ENCODE measurements at places on chromosomes 3 and 15. TPM values are rescaled to one million over a fixed set of nuclear protein-coding genes. Genes with fewer than 3 reads are reported as not detected.

DNA sequence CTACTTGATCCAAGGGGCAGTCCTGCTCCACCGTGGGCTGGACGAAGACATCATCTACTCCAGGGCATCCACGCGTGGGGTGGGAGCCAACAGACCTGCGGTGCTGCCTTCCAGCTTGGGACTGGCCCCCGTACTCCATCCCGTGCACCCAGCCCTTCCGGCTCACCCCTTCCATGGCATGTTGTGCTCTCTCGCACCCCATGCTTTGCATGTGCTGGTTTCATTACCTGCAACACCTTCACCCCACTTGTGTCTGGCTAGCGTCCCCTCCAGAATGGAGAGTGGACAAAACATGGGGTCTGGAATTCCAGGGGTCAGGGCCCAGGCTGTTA, 30.2 kb downstream of the SEMA7A start:
- no peak overlapping the region for H3K27ac ChIP-seq
- DNase-seq: no peak
- H3K4me3 ChIP-seq: no peak overlapping the region

- peak; percentile 71 for DNase-seq
- H3K4me1 ChIP-seq: no peaks in the 10 kb centered on the region
- no peaks in the 10 kb centered on the region for H3K27me3 ChIP-seq
Observed at GRCh38 chr15:71366926-71367325, 251.7 kb downstream of the THSD4 start.

- no peaks in the 10 kb centered on the region for H3K27me3 ChIP-seq
- no peaks in the 10 kb centered on the region for H3K36me3 ChIP-seq
- no peak overlapping the region for H3K4me3 ChIP-seq
- peaks cover 22% of the 10 kb centered on the region for H3K4me1 ChIP-seq
- H3K27ac ChIP-seq: no peak overlapping the region
- DNase-seq: no peak
Observed at GRCh38 chr3:187920030-187920429, 174.8 kb upstream of the BCL6 start.

DNA sequence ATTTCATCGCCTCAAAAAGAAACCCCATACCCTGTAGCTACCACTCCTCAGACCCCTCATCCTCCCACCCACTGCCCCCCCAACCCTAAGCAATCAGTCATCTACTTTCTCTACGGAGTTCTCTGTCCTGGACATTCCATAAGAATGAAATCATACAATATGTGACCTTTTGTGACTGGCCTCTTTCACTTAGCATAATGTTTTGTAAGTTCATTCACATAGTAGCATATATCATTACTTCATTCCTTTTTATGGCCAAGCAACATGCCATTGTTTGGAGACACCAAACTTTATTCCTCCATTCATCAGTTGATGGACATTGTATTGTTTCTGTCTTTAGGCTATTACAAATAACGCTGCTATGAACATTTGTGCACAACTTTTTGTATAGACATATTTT, 64.2 kb downstream of the TNIK start:
- no peaks in the 10 kb centered on the region for H3K36me3 ChIP-seq
- H3K27me3 ChIP-seq: peaks cover 11% of the 10 kb centered on the region
- H3K4me3 ChIP-seq: no peak overlapping the region
- DNase-seq: no peak
- no peaks in the 10 kb centered on the region for H3K4me1 ChIP-seq
- H3K27ac ChIP-seq: no peak overlapping the region

DNA sequence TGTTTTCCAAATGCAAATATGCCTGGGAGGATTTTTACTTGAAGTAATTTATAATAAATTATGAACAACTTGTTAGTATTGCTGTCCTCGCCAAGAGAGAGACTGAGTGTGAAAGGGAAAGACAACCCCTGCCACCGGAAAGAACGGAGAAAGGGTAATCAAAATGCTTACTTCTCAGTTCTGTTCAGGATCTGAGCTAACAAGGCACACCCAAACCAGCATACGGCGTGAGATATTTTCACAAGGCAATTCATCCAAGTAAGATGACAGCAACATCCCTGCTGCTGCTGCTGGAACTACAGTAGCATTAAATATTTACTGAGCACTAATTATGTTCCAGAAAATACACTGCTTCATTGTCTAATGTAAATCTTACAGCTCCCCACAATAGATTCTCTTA, 96.1 kb downstream of the KBTBD8 start:
- no peak overlapping the region for H3K4me3 ChIP-seq
- DNase-seq: no peak
- H3K27ac ChIP-seq: no peak overlapping the region
- H3K27me3 ChIP-seq: no peaks in the 10 kb centered on the region
- H3K4me1 ChIP-seq: peaks cover 9% of the 10 kb centered on the region

GRCh38 chr3:184537885-184538665, 23.5 kb upstream of the EPHB3 start:
- H3K4me3 ChIP-seq: no peak overlapping the region
- no peak overlapping the region for H3K27ac ChIP-seq
- no peak for DNase-seq
- H3K4me1 ChIP-seq: no peaks in the 10 kb centered on the region

GRCh38 chr3:186090901-186091300, 18.0 kb downstream of the ETV5 start:
- no peak for DNase-seq
- H3K4me3 ChIP-seq: no peak overlapping the region
- H3K27me3 ChIP-seq: no peaks in the 10 kb centered on the region

- no peaks in the 10 kb centered on the region for H3K4me1 ChIP-seq
- no peaks in the 10 kb centered on the region for H3K27me3 ChIP-seq
- H3K27ac ChIP-seq: no peak overlapping the region
- DNase-seq: no peak
Observed at GRCh38 chr3:193132964-193133363, 108.1 kb upstream of the PLAAT1 start.

- H3K4me3 ChIP-seq: peak overlapping the region; percentile 72
- no peak overlapping the region for H3K27ac ChIP-seq
- H3K27me3 ChIP-seq: no peaks in the 10 kb centered on the region
- no peaks in the 10 kb centered on the region for H3K36me3 ChIP-seq
- peak; percentile 81 for DNase-seq
- no peaks in the 10 kb centered on the region for H3K4me1 ChIP-seq
Observed at GRCh38 chr3:89113893-89114840, 6.7 kb downstream of the EPHA3 start.

GXYLT2 gene
- 75.1 TPM for total RNA-seq

RASA2 gene
- total RNA-seq: 20.0 TPM

LYZL4 gene
- not detected for total RNA-seq

CYP11A1 gene
- 2.1 TPM for total RNA-seq

ITGA11 gene
- total RNA-seq: 697 TPM

All from osteoblast (primary cell).